ENCODE measurements at places on chromosomes 2 and 18.

- no peak overlapping the region for H3K27ac ChIP-seq
- peaks cover 35% of the 10 kb centered on the region for H3K27me3 ChIP-seq
- H3K4me1 ChIP-seq, result no peaks in the 10 kb centered on the region
- no peaks in the 10 kb centered on the region for H3K36me3 ChIP-seq
- no peak overlapping the region for H3K4me3 ChIP-seq
Observed at GRCh38 chr2:69132960-69133590, 120.1 kb downstream of the ANTXR1 start.

DNA sequence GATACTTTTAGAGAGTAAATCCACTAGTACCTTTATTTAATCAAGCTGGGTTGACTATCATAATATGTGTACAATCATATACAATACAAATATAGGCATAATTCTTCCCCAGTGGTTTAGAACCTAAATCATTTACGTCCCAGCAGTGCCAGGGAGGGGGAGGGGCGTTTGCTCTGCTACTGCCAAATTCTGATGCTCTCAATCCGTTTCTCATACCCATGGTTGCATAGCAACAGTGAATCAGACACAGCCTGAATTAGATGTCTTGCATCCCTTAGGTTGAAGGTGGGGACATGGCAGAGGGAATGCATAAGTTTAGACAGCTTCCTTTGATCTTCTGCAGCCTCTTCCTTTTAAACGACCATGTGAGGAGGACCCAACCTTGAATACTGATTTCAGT, 135.4 kb downstream of the ABCA12 start:
- H3K4me1 ChIP-seq, result no peaks in the 10 kb centered on the region
- H3K36me3 ChIP-seq, result no peaks in the 10 kb centered on the region
- DNase-seq, result no peak
- no peak overlapping the region for H3K4me3 ChIP-seq

- peaks cover 6% of the 10 kb centered on the region for H3K4me1 ChIP-seq
- no peaks in the 10 kb centered on the region for H3K27me3 ChIP-seq
- no peak within 1 kb of the TSS for H3K4me3 ChIP-seq
- no peak within 1 kb of the TSS for H3K27ac ChIP-seq
- DNase-seq, result no peak
Observed at GRCh38 chr2:241776336-241777169, at the start of gene GAL3ST2. TSS of gene GAL3ST2 (plus strand) at chr2:241776822. CDS start at chr2:241776956, 134 bp downstream.

DNA sequence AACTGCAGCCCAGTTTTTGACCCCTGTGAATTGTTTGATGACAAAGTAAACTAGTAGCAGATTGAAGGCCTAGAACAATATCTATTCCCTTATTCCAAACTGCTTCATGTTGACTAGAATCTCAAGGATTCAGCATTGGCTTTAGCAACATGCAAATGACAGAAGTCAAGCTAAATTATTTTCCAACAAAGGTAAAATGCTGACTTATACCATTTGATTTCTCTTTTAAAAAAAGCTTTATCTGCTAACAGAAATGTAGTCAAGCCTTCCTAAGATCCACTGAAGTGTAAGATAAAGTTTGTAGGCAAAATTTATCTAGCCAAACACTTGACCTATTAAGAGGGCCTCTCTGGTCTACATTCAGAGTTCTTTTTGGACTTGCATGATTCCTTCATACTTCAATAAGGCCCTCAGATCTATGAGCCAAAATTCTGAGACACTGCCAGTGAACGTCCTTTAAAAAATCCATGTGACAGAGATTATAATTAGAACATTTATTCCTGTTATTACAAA, 9.5 kb upstream of the CYBRD1 start:
- peaks cover 3% of the 10 kb centered on the region for H3K27me3 ChIP-seq
- H3K27ac ChIP-seq, result no peak overlapping the region
- H3K36me3 ChIP-seq, result no peaks in the 10 kb centered on the region
- H3K4me1 ChIP-seq, result peaks cover 4% of the 10 kb centered on the region

DNA sequence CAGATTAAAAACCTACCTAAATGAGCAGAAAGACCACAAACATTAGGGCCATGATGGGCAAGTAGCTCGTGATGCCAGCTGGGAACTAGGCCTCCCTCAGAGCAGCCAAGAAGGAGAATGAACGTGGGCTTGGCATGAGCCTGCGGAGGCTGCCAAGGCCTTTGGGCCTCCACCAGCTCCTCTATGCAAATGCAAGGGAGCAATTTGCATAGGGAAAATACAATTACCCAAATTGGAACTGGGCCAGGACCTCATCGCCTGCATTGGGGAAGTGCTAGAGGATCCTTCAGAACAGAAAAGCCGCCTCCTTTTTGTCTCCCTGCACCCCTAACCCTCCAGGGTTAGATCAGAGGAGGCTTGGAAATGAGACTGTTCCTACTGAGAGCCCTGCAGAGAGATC, 326.4 kb downstream of the SMAD2 start:
- no peak for DNase-seq
- peaks cover 2% of the 10 kb centered on the region for H3K27me3 ChIP-seq
- no peak overlapping the region for H3K27ac ChIP-seq
- H3K4me1 ChIP-seq, result no peaks in the 10 kb centered on the region
- no peaks in the 10 kb centered on the region for H3K36me3 ChIP-seq

- no peak overlapping the region for H3K4me3 ChIP-seq
- H3K4me1 ChIP-seq, result no peaks in the 10 kb centered on the region
- no peak for DNase-seq
- H3K27me3 ChIP-seq, result no peaks in the 10 kb centered on the region
- H3K36me3 ChIP-seq, result no peaks in the 10 kb centered on the region
Observed at GRCh38 chr2:227308784-227309183, 16.3 kb upstream of the MFF start.

- no peak overlapping the region for H3K27ac ChIP-seq
- no peaks in the 10 kb centered on the region for H3K4me1 ChIP-seq
- H3K36me3 ChIP-seq, result no peaks in the 10 kb centered on the region
- no peaks in the 10 kb centered on the region for H3K27me3 ChIP-seq
- no peak for DNase-seq
Observed at GRCh38 chr2:71800106-71800809, 346.9 kb downstream of the DYSF start.

DNA sequence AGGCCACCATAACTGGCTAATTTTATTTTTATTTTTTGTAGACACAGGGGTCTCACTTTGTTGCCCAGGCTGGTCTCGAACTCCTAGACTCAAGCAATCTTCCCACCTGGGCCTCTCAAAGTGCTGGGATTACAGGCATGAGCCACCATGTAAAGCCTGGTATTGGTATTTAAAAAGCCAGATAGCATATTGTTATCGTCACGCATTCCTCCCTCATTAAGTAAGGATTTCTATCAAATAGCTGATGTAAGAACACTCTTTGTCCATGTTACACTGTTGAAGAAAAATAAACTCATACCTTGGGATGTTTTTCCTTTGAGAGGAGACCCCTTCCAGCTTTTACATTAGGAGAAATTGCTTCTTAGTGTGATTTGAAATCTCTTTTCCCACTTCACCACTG, 39.2 kb upstream of the DARS1 start:
- peaks cover 9% of the 10 kb centered on the region for H3K4me1 ChIP-seq
- no peak overlapping the region for H3K27ac ChIP-seq
- H3K4me3 ChIP-seq, result no peak overlapping the region

DNA sequence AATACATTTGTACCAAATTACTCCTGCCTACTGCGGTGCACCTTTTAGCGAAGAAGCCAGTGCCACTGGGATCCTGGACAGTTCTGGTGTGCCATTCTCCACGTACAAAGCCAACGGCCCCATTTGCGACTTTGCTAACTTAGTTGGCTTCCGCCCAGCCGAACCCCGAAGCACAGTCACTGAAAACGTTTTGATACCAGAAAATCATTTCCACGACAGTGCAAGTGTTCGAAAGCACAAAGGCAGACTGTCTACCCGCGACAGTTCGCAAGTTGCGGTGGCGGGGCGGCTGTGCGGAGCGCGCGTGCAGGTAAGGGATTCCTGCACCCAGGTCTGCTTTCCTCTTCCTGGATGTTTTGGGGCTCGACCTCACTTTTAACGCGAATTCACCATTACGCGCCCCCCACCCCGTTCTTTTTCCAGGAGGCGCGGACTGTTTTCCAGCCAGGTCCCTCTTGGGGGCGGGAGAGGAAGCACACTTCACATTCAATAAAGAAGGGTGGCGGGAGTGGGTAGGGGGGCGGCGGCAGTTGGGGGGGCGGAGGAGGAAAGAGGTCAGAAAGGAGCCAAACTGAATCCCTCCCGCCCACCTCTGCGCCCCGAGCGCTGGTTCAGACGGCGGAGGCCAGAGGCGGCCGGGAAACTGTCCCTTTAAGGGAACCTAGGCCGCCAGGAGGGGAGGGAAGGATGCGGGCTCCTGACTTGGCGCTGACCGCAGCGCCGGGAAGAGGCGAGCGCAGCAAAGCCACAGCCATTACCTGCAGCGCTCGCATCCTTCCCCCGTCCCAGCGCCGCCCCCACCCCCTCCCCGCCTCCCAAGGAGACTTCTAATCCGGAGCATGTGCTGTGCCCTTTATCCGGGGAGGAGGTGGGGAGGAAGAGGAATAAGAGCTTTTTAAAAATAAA, 107.4 kb upstream of the KCTD1 start:
- no peak for DNase-seq
- H3K36me3 ChIP-seq, result no peaks in the 10 kb centered on the region
- H3K27me3 ChIP-seq, result peaks cover 74% of the 10 kb centered on the region
- peak overlapping the region; percentile 16 for H3K4me3 ChIP-seq
- peaks cover 11% of the 10 kb centered on the region for H3K4me1 ChIP-seq

- no peak for DNase-seq
- H3K27ac ChIP-seq, result no peak overlapping the region
- no peaks in the 10 kb centered on the region for H3K27me3 ChIP-seq
- H3K4me3 ChIP-seq, result no peak overlapping the region
Observed at GRCh38 chr2:136905779-136906178, 140.4 kb downstream of the THSD7B start.

DNA sequence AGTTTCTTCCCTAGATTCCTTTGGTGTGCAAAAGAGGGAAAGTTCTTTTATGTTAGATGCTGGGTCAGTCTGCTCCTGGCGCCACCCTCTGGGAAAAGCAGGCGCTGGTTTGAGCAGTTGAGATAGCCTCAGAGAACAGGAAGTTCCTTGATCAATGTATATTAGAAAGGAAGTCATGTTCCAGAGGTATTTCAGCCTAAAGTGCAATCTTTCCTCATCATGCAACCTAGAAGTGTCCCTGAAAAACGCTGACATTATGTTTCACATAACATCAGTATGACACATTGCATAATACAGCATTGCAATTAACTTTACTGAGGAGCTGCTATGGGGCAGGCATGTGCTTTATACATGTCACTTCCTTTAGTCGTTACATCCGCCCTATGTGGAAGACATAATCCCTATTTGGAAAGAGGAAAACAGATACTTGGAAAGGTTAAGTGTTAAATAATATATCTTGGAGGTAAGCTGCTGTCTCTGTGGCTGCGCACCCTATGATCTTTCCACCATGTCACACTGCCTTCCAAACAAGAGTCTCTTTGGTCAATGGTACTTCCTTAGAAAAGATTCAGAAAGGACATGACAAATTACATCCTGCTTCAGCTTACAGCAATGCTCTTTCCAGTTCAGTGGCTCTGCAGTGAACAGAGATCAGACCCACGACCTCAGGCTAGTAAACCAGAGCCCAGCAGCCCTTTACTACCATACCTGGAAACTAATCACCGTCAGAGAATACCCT, 369.7 kb downstream of the RAD51AP2 start:
- H3K4me1 ChIP-seq, result no peaks in the 10 kb centered on the region
- H3K27me3 ChIP-seq, result no peaks in the 10 kb centered on the region

DNA sequence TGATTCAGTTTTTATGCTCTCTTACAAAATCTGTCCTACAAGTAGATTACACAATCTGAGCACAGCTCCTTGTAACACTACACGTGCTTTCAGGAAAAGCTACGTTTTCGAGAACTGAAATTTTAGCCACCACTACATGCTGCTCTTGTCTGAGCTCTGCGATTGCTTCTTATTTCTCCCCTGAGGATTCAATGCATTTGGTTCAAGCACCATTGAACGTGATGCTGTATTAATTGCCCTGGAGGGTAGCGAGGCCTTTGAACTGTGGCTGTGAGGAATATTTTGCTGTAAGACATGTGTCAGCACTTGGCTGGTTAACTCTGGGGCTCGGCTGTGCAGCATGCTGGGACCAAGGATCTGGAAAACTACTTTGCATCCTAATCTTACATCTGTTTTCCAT, 405.8 kb downstream of the EPHA4 start:
- no peak overlapping the region for H3K27ac ChIP-seq
- H3K27me3 ChIP-seq, result no peaks in the 10 kb centered on the region
- no peak overlapping the region for H3K4me3 ChIP-seq
- H3K4me1 ChIP-seq, result no peaks in the 10 kb centered on the region
- DNase-seq, result no peak
- H3K36me3 ChIP-seq, result no peaks in the 10 kb centered on the region

GRCh38 chr2:102155703-102156515, 13.4 kb downstream of the IL1R1 start:
- no peak for DNase-seq
- H3K4me3 ChIP-seq, result no peak overlapping the region
- H3K36me3 ChIP-seq, result no peaks in the 10 kb centered on the region
- no peaks in the 10 kb centered on the region for H3K27me3 ChIP-seq
- H3K4me1 ChIP-seq, result no peaks in the 10 kb centered on the region

DNA sequence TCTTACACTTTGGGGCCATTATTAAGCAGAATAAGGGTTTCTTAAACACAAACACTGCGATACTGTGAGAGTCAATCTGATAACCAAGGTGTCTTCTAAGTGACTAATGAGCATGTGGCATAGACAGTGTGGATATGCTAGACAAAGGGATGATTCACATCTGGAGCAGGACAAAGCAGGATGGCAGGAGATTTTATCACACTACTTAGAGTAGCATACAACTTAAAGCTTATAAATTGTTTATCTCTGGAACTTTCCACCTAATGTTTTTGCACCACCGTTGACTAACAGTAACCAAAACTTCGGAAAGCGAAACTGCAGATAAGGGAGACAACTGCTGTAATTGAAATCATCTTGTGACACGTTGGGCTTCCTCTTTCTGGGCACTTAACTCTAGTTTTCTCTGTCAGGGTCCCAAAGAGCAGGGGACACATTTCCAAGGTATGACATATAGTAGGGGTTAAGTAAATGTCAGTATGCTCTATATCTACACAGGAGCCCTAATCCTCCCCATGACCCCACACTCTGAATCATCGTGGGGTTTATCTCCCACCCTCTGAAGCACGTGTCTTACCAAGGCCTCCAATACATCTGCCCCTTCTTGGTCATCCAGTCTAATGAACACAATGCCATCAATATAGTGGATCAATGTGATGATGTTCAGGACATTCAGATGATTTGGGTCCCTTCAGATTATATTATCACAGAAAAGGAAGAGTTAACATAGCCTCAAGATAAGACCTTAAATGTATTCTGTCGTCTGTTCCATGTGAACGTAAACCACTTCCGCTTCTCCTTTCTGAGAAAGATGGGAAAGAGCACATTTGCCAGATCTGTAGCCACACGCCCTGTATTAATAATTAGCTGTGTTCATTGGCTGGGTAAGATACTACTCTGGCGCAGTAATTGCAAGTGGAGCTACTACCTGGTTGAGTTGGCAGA, 78.7 kb downstream of the FTCDNL1 start:
- H3K36me3 ChIP-seq, result no peaks in the 10 kb centered on the region
- no peak for DNase-seq
- no peaks in the 10 kb centered on the region for H3K27me3 ChIP-seq

GRCh38 chr2:107607054-107607453, 219.6 kb upstream of the RGPD4 start:
- DNase-seq, result no peak
- no peak overlapping the region for H3K27ac ChIP-seq
- no peaks in the 10 kb centered on the region for H3K4me1 ChIP-seq

All from activated CD8-positive, alpha-beta memory T cell treated with anti-CD3 and anti-CD28 coated beads, Interleukin-2, amount 10 ng/mL, durations not matched to agents 7 days and 5 days (primary cell).